ENCODE measurements at places on chromosomes 5 and 9. TPM values are rescaled to one million over a fixed set of nuclear protein-coding genes. Genes with fewer than 3 reads are reported as not detected.

FOXD1 gene
- not detected for total RNA-seq

DNA sequence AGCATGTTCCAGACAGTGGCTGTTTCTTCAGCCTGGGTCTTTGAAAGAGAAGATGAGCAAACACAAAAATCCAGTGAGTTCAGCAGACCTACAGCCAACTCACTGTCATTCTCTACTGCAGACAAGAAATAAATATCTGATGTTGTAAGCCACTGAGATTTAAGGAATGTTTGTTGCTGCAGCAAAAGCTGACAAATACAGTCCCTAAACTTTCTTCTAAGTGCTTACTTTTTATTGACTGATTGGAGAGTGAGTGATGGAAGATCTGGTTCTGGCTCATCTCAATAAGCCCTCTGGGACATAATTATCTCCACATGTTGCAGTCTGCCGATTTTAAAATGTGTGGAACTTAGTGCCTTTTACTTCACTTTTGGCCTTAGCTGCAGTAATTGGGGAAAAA lies 69.9 kb upstream of the LMNB1 start:
- H3K36me3 ChIP-seq, result no peaks in the 10 kb centered on the region
- no peak overlapping the region for H3K27ac ChIP-seq
- DNase-seq, result no peak
- H3K4me1 ChIP-seq, result no peaks in the 10 kb centered on the region
- no peak overlapping the region for H3K4me3 ChIP-seq

DNA sequence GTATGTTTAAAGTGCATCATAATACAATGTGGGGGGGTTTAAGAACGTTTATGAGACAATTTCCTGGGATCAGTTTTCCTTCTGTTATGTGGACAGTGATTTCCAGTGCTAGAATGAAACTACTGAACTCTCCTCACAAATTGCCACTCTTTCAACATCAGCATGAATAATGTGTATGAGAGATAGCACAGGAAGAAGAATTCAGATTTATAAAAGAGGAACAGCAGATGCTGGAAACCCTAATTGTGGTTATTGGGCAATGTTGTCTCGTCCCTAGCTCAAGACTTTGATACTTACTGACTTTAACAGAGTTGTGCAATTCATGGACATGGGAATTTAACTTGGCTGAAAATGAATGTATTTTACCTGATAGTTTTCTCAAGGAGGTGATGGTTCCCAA lies 410.8 kb upstream of the MEF2C start:
- no peaks in the 10 kb centered on the region for H3K4me1 ChIP-seq
- no peak overlapping the region for H3K4me3 ChIP-seq
- no peaks in the 10 kb centered on the region for H3K36me3 ChIP-seq

- H3K27ac ChIP-seq, result no peak overlapping the region
- no peaks in the 10 kb centered on the region for H3K4me1 ChIP-seq
These were observed 169.0 kb downstream of the DOCK2 start for GRCh38 chr5:169805937-169806700.

Data from heart left ventricle (tissue), 16 donors.